Thoracic aorta endothelial cell (primary cell): ENCODE measurements at places on chromosomes 16 and 17. TPM values are rescaled to one million over a fixed set of nuclear protein-coding genes. Genes with fewer than 3 reads are reported as not detected.

ITFG1 gene
- 48.5 and 54.1 TPM in 2 replicates for total RNA-seq

KRT12 gene
- total RNA-seq = not detected in 2 replicates

TMEM219 gene
- 55.5 and 59.8 TPM in 2 replicates for total RNA-seq

WIPI1 gene
- total RNA-seq = 36.3 and 47.3 TPM in 2 replicates

TRPV3 gene
- under 0.01 TPM in 1 of 2 replicates, not detected in the other for total RNA-seq

CHST4 gene
- not detected in 2 replicates for total RNA-seq

KRTAP1-1 gene
- not detected in 2 replicates for total RNA-seq

OTOP3 gene
- not detected in 2 replicates for total RNA-seq

FBXW10 gene
- not detected in 2 replicates for total RNA-seq
